ENCODE measurements at places on chromosomes 1 and 21.

DNA sequence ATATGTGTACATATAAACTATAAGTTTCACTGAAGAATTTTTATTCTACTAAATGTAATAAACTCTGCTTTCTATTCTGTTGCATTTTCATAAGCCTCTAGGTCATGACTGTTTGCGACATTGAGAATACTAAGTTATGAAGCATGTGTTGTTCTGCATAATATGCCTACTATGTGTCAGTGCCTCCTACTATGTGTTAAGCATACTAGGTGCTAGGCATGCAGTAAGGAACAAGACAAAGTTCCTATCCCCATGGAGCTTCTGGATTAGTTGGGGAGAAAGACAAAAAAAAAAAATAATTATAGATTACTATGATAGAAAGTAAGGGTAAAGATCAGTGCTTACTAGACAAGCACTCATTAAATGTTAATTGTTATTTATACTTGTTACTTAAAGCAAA lies 1.3 kb downstream of the SDCCAG8 start:
- no peak for DNase-seq

- no peak for DNase-seq
Measured at GRCh38 chr1:8460132-8460544, 142.2 kb downstream of the SLC45A1 start.

DNA sequence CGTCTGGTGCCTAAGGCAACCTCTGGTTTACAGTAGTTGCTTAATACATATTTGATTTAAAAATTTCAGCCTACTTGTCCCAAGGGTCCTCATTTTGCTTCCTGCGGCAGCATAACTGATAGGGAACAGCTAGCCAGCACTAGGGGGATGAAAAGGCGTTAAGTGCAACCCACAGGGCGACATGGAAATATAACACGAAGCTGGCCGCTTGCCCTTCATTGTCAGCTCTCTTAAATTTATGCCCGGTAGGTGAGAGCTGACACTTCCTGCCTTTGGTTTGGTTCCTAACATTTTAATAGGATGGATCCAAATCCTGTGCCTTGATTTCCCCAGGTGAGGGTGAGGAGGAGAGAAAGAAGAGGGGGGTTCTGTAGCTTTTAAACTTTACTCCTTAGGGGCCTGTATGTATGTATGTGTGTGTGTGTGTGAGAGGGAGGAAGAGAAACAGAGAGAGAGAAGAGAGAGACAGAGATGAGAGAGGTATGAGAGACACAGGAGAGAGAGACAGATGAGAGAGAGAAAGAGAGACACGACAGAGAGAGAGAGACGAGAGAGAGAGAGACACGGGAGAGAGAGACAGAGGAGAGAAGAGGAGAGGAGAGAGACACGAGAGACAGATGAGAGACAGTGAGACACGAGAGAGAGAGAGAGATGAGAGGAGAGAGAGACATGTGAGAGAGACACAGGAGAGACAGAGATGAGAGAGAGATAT lies 938 bp upstream of the ACTN2 start:
- DNase-seq = no peak

GRCh38 chr1:87588495-87588894 lies 259.8 kb downstream of the LMO4 start:
- DNase-seq = no peak

DNA sequence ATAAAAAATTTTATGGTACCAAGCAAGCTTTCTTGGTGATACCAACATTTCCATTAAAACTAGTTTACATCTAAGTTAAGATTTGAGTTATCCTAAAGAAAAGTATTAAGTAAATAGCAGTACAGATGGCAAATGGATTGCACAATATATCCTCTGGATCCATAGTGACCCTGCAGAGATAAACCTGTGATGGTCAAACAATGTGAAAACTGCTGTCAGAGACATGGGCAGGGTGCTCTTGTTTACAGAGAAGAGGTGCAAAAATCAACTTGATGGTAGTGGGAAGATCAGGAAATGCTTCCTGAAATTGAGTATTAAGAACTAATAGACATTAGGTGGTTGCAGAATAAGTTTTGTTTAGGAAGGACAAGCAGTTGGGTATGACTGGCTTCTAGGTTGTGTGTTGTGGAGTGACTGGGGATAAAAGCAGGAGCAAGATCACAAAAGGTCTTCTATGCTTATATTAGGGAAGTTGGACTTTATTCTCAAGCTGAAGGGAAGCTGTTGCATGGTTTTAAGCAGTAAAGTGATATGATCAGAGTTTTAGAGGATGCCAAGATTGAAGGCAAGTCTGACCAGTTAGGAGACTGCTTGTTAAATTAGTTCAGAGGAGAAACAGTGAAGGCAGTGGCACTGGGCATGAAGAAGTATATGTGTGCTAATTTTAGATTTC lies 9.9 kb downstream of the TTC3 start:
- no peak for DNase-seq

Measured in stimulated activated CD8-positive, alpha-beta memory T cell treated with anti-CD3 and anti-CD28 coated beads, Interleukin-4, amount 100 ng/mL, for 1 hour (primary cell).